ENCODE measurements at places on chromosomes 3 and 15.

DNA sequence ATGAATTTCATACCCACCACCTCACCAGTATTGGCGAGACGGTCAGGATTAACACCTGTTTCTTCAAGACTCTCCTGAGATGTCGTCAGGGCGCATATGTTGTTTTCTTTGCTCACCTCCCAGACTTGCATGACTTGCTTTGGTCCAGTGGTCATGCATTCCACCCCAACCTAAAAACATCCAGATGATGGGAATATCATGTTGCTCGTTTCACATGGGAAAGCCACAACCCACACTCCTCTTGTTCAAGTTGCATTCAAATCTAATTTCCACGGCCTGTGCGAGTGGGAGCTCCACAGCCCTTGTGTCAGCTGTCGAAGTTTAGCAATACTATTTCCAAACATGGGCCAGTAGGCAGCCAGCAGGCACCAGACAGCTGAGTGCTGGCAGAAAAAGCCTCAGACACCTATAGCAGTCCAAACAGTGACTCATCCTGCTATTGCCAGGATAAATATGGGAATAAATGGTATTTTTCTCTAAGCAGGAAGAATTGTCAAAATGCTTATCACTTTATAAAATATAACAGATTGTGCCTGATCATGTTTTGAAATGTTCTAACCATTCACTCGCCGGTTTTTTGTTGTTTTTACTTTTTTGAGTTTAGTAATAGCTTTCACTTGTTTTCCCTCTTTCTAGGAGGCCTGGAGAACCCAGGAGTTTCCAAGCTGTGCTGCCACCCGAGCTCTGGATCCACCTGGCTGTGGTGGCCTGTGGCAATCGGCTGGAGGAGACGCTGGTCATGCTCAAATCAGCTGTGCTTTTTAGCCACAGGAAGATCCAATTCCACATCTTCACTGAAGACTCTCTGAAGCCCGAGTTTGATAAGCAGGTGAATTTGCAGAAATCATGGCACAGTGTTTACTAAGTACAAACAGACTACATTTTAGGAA is 20.1 kb downstream of the GXYLT2 start:
- DNase-seq: no peak

DNA sequence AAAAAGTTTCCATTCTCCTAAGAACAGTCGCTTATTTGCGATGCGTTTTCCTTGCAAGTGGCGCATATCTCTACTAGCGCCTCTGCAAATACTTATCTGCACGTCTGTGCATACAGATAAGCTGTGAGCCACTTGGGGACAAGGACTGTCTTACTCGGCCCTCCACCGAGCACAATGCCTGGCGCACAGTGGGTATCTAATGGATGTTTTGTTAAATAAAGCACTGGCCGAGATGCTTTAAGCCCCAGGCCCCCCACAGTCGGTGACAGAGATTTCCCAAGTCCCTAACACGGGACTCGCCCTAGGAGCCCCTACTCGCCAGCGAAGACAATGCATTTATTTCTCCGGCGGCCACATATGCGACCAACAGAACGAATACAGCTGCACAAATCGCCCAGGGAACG is 503 bp downstream of the HLTF start:
- peak; percentile 71 for DNase-seq

- peak; percentile 61 for DNase-seq
Measured at GRCh38 chr15:56249092-56249491, 5.4 kb upstream of the RFX7 start.

GRCh38 chr3:121696186-121696585 is 35.5 kb upstream of the HCLS1 start:
- no peak for DNase-seq

DNA sequence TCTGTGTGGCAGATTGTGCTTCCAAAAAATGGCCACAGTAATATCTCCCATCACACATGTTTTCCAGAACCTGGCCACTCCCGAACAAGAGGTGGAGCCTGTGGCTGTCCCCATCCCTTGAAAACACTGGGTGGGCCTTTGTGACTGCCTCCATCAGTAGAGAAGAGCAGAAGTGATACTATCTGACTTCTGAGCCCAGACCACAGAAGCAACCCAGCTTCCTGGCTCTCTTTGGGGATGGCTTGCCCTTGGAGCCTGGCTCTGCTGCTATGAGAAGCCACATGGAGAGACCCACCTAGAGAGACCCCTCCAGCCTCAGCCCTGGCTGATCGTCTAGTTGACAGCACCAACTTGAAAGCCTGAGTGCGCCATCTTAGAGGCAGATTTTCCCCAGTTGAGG is 39.8 kb upstream of the CMTM8 start:
- DNase-seq: no peak

- no peak for DNase-seq
Measured at GRCh38 chr3:78970656-78971055, 797.1 kb downstream of the ROBO1 start.

DNA sequence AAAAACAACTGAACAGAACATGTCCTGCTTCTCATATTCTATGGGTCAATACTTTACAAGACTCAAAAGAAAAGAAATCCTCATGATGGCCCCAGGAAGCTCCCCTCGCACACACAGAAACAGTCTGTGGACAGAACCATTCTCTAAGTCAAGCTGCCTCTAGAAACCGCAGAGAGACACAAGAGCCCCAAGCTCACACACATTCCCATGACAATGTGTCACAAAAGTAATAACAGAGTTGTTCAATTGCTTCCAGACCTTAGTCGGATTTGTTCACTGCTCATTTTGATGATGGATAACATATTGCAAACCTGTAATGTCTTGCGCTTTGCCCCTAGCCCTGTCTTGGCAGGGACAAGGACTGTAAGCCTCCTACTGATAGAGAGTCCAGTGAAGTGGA is 60.9 kb downstream of the UMPS start:
- DNase-seq: no peak

GRCh38 chr15:84714821-84715220 is 1.1 kb downstream of the SEC11A start:
- no peak for DNase-seq

DNA sequence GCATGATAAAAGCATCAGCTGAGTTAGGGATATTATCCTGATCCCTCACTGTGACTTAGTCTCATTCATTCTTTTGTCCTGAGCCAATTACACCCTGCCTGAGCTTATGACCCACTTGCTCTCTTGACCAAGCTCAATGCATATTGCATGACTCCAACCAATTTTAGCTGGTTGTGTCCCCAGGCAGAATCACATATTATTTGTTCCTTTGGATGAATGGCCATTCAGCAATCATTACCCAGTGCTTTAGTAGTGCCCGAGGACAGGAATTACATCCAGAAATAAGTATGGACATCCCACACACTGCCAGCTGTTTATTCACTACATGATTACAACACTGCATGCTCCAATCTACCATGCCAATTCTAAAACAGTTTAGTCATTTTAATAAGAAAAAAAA is 322.5 kb downstream of the ZBBX start:
- DNase-seq: no peak

- no peak for DNase-seq
Measured at GRCh38 chr15:39622660-39623516, 42.0 kb downstream of the THBS1 start.

DNA sequence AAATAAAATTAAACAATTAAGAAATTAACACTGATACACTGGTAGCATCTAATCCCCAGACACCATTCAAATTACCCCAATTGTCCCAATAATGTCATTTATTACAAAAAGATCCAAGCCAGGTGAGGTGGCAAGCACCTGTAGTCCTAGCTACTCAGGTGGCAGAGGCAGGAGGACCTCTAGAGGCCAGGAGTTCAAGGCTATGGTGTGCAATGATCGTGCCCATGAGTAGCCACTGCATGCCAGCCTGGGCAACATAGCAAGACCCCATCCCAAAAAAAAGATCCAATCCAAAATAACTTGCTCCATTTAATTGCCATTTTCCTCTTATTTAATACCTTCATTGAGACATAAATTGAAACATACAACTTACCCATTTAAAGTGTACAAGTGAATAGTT is 17.8 kb downstream of the CSTA start:
- DNase-seq: no peak

DNA sequence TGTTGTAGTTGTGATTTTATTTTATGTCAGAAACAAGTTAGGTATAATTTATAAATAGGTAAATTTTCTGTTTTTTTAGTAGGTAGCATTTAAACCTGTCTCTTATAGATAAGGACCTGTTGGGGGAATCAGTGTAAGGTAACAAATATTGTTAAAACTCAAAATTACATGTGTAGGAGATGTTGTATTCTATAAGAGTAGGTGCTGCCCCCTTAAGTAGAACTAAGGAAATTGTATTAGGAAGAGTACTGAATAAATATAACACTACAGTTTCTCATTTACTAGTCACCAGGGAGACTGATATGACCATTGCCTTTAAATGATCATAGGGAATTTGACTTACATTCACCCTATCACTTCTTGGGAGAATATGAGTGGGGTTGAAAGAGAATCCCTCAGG is 31.2 kb downstream of the SLC25A36 start:
- DNase-seq: no peak

DNA sequence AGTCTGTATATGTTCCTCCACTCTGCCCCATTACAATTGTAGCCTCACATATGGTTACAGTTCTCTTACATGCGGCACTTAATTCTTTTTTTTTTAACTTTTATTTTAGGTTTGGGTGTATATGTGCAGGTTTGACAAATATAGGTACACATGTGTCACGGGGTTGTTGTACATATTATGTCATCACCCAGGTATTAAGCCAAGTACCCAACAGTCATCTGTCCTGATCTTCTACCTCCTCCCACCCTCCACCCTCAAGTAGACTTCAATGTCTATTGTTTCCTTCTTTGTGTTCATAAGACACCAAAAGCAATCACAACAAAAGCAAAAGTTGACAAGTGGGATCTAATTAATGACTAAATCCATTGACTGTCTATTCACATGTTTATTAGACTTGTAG is 144.6 kb upstream of the TP63 start:
- DNase-seq: no peak

DNA sequence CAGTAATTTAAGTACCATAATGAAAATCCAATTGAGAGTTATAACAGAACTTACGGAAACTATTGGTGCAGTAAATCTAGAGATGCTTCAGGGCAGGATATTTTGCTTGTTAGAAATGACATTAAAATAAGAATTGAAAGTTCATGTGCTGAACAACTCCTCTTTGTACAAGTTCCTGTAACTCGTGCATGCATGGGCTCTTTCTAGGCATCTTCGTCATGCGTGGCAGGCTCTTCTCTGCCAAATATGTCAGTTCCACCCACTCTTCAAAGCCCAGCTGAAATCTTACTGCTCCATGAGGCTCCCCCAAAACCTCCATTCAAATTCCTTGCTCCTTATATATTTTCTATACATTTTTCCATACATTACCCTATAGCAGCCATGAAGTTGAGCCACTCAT is 48.7 kb downstream of the FBN1 start:
- no peak for DNase-seq

DNA sequence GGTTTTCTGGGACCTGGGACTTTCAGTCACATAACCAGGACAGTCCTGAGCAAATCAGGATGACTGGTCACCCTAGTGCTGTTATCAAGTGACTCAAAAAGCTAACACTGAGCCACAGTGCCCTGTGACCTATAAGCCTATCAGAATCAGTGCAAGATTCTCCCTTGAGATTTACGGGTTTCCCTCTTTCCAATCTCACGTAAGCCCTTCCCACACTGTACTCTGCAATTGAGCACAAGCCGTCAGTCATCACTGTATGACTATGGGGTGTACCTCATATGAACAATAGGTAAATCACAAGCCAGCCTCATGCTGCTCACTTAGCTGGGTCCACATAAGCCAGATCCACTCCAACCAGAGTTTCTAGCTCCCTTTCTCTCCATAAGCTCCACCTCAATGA is 21.0 kb upstream of the CLDN18 start:
- no peak for DNase-seq

DNA sequence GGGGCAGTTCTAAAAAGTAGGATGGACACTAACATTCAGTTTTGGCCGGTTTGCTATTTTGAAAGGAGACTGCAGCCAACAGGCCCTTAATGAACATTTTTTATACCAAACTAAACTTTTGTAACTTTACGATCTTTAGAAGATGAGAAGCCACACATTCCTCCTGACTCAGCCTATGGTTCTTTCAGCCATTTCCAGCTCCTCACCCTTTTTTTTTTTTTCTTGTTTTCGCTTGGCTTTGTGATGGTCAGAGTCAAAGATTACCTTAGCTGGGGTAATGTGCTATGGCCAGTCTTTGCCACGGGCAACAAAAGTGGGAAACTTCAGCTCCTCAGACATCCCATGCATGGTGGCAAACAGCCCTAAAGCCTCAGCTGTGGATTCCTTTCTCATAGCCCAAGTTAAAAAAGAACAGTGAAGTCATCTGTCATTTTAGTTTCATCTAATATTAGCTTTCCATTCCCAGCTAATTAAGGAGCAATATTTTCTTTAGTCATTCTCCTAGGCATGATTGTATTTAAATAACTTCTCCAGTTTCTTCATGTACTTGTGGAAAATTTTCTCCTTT is 368.7 kb downstream of the MFSD1 start:
- no peak for DNase-seq

All from NT2/D1 (cell line).